Regular cardiac myocyte (primary cell): ENCODE measurements at places on chromosomes 3 and 15. TPM values are rescaled to one million over a fixed set of nuclear protein-coding genes. Genes with fewer than 3 reads are reported as not detected.

The TTLL13 gene
- not detected in 2 replicates for total RNA-seq

The EIF1B gene
- total RNA-seq, result 15.0 and 15.5 TPM in 2 replicates

The OR5K2 gene
- total RNA-seq, result not detected in 2 replicates

The TSC22D2 gene
- 5.1 and 8.8 TPM in 2 replicates for total RNA-seq

The ARRDC4 gene
- total RNA-seq, result 11.8 and 16.3 TPM in 2 replicates

The ALDH1A2 gene
- total RNA-seq, result 4.5 and 8.8 TPM in 2 replicates

The SH2D7 gene
- total RNA-seq, result not detected in 2 replicates

The C2CD4A gene
- 0.28 TPM in 1 of 2 replicates, not detected in the other for total RNA-seq

The CLRN1 gene
- not detected in 2 replicates for total RNA-seq

The SLC27A2 gene
- total RNA-seq, result under 0.01 and 2.3 TPM in 2 replicates

The PLA2G4E gene
- not detected in 2 replicates for total RNA-seq

The NXPE3 gene
- total RNA-seq, result 25.1 and 30.9 TPM in 2 replicates

The GOLGA6B gene
- under 0.01 TPM in 1 of 2 replicates, not detected in the other for total RNA-seq

The ACTL6A gene
- total RNA-seq, result 53.3 and 95.5 TPM in 2 replicates

The CFAP100 gene
- not detected in 2 replicates for total RNA-seq

The FETUB gene
- not detected in 2 replicates for total RNA-seq

The ZMYND10 gene
- total RNA-seq, result 0.58 and 0.85 TPM in 2 replicates

The PAQR9 gene
- 0.19 and 0.28 TPM in 2 replicates for total RNA-seq

The LYZL4 gene
- total RNA-seq, result 0.19 TPM in 1 of 2 replicates, not detected in the other

The SOX14 gene
- not detected in 2 replicates for total RNA-seq
